ENCODE measurements at places on chromosomes 5 and 9.

GRCh38 chr5:58891086-58891970 is 308.5 kb downstream of the RAB3C start:
- DNase-seq, result peak; percentile 67

DNA sequence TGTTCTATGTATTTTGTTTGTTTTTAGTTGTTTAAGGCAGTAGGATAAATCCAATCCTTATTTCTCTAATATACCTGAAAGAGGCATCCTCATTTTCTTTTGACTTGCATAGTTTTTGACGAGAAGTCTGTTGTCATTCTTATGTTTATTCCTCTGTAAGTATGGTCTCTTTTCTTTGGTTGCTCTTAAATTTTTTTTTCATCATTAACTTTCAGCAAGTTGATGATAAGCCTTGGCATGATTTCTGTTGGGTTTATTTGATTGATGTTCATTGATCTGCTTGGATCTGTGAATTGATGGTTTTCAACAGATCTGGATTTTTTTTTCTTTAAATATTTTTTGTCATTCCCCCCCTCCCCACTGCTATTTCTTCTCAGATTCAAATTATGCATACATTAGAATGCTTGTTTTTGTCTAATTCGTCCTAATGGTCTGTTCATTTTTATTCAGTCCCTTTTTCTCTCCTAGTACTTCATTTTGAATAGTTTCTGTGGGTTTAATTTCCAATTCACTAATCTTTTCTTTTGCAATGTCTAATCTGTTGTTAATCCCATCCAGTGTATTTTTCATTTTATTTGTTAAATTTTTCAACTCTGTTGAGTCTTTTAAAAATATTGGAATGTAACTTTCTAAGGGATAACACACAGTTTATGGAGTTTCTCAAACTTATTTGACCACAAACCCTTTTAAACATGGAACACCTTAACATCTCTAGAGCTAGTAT is 495.9 kb downstream of the CSNK1G3 start:
- DNase-seq, result no peak

DNA sequence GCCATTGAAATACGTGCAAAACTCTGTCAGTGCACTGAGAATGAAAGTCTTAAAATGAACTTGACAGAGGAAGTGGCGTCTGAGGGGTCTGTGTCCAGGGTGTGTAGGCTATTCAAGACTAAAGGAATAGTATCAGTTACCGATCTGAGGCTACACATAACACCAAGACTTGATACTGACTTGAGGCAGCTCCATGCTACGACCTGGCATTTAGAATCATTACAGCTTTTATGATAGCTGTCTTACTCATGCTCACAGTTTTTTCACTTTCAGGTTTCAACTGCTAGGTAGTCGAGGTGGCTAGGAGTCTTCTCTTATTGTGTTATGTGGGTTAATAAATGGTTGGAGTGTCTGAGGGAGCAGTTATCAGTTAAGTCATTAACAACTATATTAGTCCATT is 92.8 kb upstream of the SLCO6A1 start:
- DNase-seq, result no peak

- no peak for DNase-seq
Measured at GRCh38 chr5:177476531-177477233, 3.2 kb upstream of the DBN1 start.

DNA sequence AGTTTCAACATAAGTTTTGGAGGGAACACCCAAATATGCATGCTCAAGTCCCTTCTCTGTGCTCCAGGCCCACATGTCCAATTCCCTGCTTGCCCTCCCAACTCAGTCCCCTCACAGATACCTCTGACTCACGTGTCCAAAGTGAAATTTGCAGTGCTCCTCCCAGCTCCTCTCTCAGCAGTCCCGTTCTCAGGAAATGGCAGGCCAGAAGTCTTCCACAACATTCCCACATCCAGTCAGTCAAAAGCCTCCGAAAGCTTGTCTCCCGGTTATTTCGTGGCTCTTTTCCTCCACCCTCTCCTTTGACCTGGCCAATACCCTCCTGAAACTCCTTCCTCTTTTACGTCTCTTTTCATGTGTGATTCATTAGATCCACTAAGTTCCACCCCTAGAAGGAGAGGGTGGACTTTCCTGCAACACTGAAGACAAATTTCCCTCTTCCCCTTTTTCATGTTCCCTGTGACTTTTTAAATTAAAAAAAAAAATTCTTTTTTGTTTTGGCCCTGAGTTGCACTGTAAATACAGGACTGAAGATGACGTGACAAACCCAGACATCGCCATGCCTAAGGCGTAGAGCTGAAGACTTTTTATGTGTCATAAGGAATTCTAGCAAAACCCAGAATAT is 12.8 kb upstream of the MGAT1 start:
- DNase-seq, result peak; percentile 95

GRCh38 chr5:65262096-65262495 is 219.6 kb downstream of the ADAMTS6 start:
- no peak for DNase-seq

DNA sequence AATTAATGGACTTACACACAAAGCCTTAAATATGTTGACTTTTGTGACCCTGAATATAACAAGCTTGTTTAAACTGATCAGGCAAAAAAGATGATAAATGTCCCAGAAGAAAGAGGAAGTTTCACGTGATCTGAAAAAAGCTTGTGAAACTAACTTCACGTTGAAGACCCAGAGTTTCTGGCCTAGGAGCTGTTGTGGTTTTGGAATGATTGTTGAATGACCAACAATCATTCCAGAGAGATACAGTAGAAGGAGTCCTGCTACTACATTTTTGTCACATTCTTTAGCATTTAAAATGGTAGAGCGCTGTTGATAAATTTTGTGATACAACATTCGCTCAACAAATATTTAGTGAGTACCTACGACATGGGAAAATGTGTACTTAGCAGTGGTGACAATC is 143.1 kb upstream of the FBN2 start:
- DNase-seq, result peak; percentile 11

DNA sequence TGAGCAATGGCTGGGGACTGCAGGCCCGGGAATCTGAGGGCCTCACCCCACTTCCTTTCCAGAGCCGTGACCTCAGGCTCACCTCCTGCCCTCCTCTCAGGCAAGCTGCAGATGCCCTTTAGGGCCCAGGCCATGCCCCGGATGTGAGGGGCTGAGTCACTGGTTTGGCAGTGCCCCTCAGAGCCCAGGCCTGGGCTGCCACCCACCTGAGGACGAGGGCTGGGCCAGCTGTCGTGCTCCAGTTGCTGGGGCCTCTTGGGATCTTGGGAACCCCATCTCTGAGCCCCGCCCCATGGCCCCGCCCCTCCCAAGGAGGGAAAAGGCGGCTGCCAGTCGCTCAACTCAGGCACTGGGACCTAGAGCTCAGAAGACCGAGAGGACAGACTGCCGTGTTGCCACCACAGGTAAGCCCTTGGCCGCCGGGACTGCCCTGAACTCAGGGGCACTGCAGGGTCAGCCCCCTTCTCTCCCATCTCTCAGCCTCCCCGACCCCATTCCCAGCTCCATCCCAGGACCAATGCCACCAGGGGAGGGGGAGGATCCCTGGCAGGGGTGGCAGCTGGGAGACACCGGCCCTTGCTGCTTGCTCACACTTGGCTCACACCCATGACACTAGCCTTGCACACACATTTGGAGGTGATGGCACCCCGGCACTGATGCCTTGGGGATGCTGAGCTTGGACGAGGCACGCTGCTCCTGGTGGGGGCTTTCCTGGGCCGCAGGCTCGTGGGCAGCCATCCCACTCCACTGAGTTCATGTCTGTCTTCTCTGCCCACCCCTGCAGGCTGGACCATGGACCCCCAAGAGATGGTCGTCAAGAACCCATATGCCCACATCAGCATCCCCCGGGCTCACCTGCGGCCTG is at the start of gene CYSRT1:
TSS of gene CYSRT1 (plus strand) at position 345 of the 865 bp plus-strand sequence. CDS start at position 793, 448 bp downstream.
- no peak for DNase-seq

GRCh38 chr5:144406442-144406841 is 235.8 kb downstream of the KCTD16 start:
- DNase-seq, result no peak

- DNase-seq, result no peak
Measured at GRCh38 chr9:19935422-19935821, 146.6 kb upstream of the SLC24A2 start.

GRCh38 chr5:37308793-37309192 is 59.6 kb upstream of the CPLANE1 start:
- no peak for DNase-seq

GRCh38 chr9:98880311-98881015 is 63.2 kb upstream of the COL15A1 start:
- DNase-seq, result no peak

DNA sequence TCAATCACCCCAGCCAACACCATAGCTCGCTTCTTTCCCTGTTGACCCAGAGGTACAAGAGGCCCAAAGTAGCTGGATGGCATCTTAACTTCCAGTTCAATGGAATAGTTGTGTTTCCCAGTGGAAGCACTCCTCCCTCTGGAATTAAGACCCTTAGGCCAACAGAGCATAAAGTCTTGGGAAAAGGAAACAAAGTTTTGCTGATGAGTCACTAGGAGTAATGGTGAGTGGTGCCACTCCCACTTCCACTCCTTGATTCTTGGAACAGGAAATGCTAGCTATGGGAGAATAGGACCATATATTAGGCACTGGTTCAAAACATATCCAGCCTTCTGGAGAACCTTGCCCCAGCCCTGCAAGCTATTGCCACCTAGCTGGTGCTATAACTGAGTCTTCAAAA is 44.7 kb upstream of the LMX1B start:
- DNase-seq, result no peak

GRCh38 chr9:93648836-93649235 is 72.5 kb downstream of the PHF2 start:
- no peak for DNase-seq
